ENCODE measurements at places on chromosomes 12 and 14.
A peak's percentile ranks its signal among the peaks of the same experiment; 100 is the strongest.

- no peak for DNase-seq
Measured at GRCh38 chr14:97866195-97866594, 1069.0 kb downstream of the VRK1 start.

DNA sequence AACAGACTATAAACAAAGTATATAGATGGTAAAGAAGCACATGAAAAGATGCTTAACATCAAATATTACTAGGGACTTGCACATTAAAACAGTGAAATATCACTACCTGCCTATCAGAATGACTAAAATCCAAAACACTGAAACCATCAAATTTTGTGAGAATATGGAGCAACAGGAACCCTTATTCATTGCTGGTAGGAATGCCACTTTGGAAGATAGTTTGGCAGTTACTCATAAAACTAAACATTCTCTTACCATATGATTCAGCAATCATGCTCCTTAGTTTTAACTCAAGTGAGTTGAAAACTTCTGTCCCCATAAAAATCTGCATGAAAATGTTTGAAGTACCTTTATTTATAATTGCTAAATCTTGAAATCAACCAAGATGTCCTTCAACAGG, 297.6 kb downstream of the DAD1 start:
- no peak for DNase-seq

- no peak for DNase-seq
Measured at GRCh38 chr14:94960285-94961001, 190.5 kb upstream of the GSC start.

- no peak for DNase-seq
Measured at GRCh38 chr12:43406801-43407200, 145.2 kb downstream of the ADAMTS20 start.

GRCh38 chr14:91113829-91114078, at the start of gene DGLUCY:
TSS of gene DGLUCY (plus strand) at chr14:91114073. CDS start at chr14:91160295, 46,222 bp downstream.
- peak; percentile 84 for DNase-seq

DNA sequence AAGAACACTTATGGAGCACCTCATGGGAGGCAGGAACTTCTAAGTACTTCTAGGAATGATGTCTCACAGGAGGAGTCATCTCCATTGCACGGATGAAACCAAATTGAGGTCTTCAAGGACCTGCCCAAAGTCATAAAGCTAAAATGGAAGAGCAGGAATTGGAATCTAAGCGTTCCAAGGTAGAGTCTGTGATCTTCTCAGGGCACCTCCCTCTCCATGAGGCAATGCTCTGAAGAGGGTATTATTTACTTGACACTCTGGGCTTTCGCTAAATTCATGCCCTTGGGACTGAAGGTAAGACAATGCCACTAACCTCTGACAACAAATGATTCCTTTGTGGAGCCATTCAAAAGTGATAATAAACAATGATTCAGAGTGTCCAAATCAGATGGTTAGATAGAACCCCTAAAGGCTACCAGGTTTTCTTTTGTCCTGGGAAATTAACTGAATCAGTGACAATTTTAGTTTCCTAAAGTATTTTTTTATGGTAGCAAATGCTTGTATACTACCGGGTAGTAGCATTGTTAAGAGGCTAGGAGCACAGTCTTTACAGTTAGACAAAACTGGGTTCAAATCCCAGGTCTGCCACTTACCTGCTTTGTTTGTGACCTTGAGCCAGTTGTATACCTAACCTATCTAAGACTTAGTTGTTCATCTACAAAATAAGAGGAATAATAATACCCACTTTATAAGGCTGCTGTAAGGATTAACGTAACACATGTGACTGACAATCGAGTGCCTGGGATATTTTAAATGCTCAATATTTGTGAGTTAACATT, 12.3 kb downstream of the HMGA2 start:
- no peak for DNase-seq

- no peak for DNase-seq
Measured at GRCh38 chr12:124725099-124725498, 138.6 kb downstream of the SCARB1 start.

DNA sequence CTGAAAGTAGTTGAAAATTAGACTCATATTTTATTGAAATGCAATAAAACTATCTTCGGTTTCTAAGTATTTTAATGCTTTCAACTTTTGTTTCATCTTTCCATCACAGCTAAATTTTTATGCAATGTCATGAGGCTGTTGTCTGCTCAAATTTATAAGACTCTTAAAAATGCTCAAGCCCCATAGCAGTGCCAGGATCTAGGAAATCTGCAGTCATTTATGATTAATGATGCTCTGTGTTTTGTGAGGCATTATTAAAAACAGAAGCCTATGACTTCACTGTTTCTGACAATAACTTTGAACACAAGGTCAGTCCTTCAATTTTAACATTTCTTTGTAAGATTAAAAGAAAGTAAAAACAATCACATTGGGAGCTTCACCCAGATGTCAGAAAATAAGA, 112.5 kb downstream of the ALX1 start:
- no peak for DNase-seq

DNA sequence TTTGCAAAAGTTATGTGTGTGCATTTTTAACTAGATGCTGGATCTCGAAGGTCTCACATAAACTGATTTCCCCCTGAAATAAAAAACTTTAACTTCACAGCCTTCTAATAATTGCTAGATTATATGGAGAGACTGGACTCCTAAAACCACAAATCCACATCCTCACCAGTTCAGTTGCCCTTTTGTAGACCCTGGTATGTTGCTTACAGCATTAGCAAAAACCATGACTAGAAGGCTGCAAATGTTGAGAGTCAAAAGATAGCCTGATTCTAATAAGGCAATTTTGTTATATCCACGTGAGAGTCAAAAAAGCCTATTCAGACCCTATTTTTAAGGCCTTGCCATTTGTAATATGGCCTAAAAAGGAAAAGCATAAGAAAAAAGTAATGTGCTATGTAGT, 37.4 kb downstream of the RASSF8 start:
- DNase-seq = no peak

- DNase-seq = no peak
Measured at GRCh38 chr14:75783602-75784313, 122.7 kb downstream of the TTLL5 start.

- no peak for DNase-seq
Measured at GRCh38 chr12:130945786-130946492, 7.8 kb upstream of the ADGRD1 start.

GRCh38 chr12:26434299-26435068, 239.1 kb downstream of the SSPN start:
- DNase-seq = peak; percentile 53

DNA sequence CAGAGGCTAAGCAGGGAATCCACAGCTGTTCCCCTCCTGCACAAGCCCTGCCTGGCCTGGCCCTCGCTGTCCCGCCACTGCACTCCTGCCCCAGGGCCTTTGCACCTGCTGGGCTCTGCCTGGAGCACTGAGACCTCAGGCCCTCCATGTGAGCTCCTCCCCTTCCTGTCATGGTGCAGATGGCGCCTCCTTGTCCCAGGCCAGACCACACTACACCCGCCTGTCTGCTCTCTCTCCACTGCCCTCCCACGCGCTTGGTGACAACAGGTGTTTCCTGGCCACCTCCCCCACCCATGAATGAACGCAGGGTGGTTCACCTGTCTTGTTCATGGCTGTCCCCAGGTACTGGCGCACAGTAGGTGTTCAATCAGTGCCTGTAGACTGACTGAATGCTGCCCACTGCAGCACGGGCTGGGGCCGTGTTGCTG, 82.9 kb downstream of the NCOR2 start:
- DNase-seq = peak; percentile 24

- DNase-seq = no peak
Measured at GRCh38 chr12:108582509-108582908, 15.4 kb downstream of the TMEM119 start.

DNA sequence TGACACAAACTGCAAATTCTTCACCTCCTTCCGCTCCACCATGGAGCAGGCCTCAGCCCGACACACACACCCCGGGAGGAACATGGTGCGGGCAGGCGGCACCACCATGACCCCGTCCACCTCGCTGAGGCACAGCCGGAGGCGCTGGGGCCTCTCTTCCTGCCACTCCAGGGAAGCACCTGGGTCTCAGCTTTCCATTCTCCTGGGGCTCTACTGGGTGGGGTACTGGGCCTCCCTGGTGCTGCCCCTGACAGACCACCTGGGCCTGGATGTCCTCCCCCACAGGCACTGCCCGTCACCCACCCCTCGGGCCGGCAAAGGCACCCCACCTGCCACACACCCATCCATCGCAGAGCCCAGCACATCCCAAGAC, 9.9 kb downstream of the AKT1 start:
- DNase-seq = no peak

- no peak for DNase-seq
Measured at GRCh38 chr12:120979220-120979861, 998 bp downstream of the HNF1A start.

DNA sequence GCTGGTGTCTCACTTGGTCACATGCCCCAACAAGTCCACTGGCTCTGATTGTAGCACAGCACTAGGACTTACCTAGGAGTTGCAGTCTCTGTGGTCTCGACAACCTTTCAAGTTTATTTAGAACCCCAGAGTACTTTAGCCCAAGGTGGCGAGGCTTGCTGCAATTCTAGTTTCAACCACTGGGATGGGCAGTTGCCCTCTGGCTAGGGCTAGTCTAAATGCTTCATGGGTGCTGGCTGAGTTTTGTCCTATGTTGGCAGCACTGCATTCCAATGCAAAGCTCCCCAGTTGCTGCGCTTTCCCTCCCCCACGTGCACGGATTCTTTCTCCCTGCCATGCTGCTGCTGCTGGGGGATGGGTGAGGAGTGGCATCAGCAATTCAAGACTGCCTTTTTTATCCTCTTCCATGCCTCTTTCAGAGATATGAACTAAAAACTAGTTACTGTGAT, 207.9 kb downstream of the SYNE2 start:
- DNase-seq = peak; percentile 33

GRCh38 chr12:68805592-68806120, 2.3 kb upstream of the MDM2 start:
- no peak for DNase-seq

DNA sequence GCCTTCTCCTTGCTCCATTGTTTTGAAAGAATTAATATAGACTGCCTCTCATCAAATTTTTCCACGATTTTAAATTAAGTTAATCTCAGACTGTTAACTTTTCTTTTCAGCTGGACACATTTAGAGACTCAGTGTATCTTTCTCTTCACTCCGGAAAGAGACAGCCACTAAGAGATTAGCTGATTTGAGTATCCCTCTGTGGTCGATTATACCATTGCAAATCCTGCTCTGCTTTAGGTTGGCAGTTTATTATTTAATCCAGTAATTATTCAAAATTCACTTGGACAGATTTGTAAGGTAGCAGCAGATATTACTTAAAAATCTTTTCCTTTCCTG, 588 bp upstream of the TWF1 start:
- no peak for DNase-seq

- DNase-seq = no peak
Measured at GRCh38 chr14:26113911-26114640, 483.8 kb downstream of the NOVA1 start.

DNA sequence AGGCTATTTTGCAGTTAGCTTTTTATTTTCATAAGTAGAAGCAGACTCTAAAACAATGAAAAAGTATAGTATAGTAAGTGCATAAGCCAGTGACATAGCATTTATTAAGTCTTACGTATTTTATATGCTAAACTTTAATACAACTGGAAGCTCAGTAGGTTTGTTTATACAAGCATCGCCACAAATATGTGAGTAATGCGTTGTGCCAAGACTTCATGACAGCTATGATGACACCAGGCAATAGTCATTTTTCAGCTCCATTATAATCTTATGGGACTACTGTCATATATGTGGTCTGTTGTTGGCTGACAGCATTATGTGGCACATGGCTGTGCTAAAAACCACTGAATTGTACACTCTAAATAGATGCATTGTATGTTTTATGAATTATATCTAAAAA, 40.3 kb downstream of the SLC38A2 start:
- no peak for DNase-seq

DNA sequence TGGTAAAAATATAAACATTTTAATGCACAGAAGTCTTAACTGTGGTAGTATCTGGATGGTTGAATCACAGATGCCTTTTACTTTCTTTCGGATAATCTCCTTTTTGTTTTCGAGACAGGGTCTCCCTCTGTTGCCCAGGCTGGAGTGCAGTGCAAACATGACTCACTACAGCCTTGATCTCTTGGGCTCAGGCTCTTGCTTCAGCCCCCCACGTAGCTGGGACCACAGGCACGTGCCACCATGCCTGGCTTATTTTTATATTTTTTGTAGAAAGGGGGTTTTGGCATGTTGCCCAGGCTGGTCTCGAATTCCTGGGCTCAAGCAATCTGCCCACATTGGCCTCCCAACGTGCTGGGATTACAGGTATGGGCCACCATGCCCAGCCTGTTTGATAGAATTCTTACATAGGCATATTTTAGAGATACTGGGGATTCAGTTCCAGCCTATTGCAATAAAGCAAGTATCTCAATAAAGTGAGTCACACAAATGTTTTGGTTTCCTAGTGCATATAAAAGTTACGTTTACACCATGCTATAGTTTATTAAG, 99.2 kb downstream of the SNAPC1 start:
- DNase-seq = no peak

DNA sequence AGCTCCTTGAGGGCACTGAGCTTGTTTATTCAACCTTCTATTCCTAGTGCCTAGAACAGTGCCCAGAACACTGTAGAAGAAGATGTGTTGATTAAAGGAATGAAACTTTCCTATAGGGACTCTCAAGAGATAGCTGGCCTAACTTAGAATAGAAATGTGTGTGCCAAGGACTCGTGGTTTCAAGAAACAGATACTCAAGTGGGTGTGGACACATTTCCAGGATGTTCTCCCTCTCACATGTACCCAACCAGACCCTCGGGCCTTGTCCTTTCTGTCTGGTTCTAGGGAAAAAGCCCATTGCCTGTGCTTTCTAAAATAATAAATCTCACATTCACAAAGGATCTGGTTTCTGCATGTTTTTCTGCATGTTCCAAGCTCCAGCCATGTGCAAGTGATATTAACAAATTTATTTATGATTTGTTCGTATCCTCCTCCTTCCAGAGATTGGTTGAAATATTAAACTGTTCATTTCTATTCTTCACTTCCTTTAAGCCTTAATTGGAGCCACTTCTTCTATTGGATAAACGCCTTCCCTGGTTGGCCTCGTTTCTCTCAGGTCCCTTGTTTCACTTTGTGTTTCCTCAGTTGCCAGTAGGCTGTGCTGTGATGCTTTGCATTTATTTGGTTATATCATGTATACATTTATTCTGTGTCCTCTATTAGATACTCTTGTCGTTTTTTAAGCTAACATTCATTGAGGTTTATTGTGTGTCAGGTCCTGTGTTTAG, 89.8 kb downstream of the CRADD start:
- peak; percentile 9 for DNase-seq

- no peak for DNase-seq
Measured at GRCh38 chr12:92938638-92939037, 9.5 kb upstream of the EEA1 start.
